ENCODE measurements at places on chromosomes 12 and 14.

GRCh38 chr12:91817517-91817916 lies 328.1 kb downstream of the BTG1 start:
- DNase-seq = no peak

- DNase-seq = no peak
Observed at GRCh38 chr14:51079085-51079484, 15.8 kb downstream of the TRIM9 start.

DNA sequence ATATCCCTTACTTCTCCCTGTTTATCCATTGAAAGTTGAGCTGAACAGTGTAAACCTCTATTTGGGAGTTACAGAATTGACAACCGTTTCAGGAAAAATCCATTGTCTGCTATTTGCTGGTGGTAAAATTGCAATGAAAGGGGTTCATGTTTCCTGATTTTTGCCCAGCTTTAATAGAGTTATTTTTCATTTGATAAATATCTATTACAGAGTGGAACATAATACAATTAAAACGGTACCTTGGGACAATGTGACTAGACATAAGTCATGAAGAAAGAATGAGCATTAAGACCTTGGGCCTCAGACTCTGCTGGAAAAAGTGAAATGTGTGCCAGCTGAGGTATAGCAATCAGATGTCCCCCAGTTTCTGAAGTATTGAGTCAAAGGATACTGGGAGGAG lies 13.1 kb downstream of the PTPRR start:
- no peak for DNase-seq

DNA sequence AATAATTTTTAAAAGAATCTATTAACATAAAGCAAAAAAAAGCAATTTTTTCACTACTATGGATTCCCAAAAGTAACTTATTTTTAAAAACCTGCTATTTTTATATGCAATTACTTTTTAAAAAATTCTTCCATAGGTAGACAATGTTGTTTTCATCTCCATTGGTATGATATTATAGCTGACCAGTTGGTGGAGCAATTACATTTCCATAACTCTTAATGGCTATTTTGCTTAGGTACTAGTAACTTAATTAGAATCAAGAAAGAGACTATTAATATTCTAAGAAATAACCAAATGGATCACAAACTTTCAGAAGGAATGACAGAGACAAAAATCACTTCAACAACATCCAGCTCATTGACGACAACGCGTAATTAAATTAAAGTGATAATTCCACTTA lies 64.7 kb upstream of the PTCSC3 start:
- DNase-seq = no peak

GRCh38 chr14:99133636-99134515 lies 138.1 kb downstream of the BCL11B start:
- DNase-seq = no peak

GRCh38 chr12:102513272-102513671 lies 32.9 kb upstream of the IGF1 start:
- DNase-seq = no peak

DNA sequence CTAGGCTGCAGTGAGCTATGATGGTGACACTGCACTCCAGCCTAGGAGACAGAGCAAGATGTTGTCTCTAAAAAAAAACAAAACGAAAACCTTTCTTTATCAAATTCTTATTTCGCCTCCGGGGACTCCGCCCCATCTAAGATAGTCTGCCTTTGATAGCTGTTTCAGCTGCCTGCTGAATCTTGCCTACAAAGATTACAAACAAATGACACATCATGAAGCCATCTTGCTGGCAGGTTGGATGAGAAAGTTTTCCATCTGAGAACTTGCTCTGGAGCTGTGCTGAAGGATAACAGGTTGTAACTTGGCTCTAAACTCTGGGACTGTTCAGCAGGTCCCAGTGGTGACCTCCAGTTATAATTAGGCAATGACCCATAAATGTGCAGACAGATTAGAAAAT lies 41.8 kb upstream of the AEBP2 start:
- no peak for DNase-seq

DNA sequence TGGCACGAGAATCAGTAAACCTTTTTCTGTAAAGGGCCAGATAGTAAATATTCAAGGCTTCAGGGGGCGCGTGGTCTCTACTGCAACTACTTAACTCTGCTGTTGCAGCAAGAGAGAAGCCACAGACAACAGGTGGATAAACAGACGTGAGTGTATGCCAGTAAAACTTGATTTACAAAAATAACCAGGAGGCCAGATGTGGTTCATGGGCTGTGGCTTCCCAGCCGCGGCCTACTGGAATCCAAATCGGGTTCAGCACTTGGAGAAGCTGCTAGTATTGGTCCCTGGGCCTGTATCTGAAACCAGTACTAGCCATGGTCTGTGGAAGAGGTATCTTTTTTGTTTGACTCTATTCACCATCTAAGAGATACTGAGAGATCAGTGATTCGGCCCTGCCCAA lies 13.3 kb downstream of the PPP2R5C start:
- no peak for DNase-seq

DNA sequence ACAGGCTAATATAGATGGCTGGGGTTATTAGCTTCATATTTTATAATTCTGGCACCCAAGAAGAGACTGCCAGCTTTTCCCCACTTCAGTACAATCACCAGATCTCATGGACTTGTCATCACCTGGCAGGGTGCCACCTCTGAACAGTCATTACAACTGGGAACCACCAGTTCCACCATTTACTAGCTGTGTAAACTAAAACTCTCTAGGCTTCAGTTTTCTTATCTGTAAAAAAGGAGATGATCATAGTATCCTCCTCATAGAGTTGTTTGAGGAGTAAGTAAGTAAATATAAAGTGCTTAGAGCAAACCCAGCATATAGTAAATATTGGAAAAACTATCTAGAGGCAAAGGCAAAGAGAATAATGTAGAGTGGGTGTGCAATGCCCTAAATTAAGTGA lies 19.3 kb downstream of the CPNE8 start:
- no peak for DNase-seq

- no peak for DNase-seq
Observed at GRCh38 chr12:21529456-21529855, 3.4 kb downstream of the SPX start.

- no peak for DNase-seq
Observed at GRCh38 chr14:90287791-90288190, 31.4 kb downstream of the PSMC1 start.

DNA sequence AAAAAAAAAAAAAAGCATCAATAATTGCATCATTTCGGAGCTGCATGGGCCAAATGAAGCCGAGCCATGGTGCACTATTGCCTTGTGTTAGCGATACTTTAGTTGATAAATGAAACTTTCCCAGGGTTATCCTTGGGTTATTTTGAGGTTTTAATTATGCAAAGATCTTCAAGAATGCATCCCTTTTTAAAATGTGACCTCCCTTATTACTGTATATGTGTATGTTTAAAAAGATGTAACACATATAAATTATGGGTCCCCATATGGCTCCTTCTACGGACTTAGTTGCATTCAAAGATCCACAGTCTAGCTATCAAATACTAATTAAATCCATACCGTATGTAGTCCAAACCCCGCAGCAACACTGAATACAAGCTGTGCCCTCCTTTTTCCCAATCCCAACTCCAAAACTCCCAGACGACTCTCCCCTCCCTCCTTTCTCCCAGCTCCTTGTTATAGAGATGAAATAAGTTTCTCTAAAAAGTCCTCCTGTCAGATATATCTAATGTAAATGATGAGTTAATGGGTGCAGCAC lies 129.3 kb upstream of the MAP1LC3B2 start:
- DNase-seq = no peak

- peak; percentile 7 for DNase-seq
Observed at GRCh38 chr12:50201987-50202521, 34.9 kb upstream of the CERS5 start.

GRCh38 chr14:104561124-104561557 lies 18.4 kb upstream of the C14orf180 start:
- peak; percentile 61 for DNase-seq

- no peak for DNase-seq
Observed at GRCh38 chr12:53052419-53053217, 2.8 kb downstream of the TNS2 start.

- no peak for DNase-seq
Observed at GRCh38 chr14:24231263-24232120, 675 bp downstream of the NEDD8 start.

DNA sequence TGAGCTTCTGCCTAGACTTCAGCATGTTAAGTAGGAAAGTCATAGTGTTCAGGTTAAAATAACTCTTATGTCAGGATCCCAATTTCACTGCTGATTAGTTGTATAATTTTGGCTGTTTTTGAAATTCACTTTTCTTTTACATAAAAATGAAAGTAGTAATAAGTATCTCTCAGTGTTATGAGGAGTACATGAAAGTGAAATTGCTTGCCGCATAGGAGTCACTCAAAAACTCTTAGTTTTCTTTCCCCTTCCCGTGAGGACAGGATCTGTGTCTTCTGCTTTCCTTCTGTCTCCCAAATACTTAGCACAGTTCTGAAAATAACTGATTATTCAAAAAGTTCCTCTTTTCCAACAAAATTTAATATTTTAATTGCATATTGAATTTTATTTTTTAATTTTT lies 100.5 kb downstream of the SLC38A4 start:
- DNase-seq = no peak

DNA sequence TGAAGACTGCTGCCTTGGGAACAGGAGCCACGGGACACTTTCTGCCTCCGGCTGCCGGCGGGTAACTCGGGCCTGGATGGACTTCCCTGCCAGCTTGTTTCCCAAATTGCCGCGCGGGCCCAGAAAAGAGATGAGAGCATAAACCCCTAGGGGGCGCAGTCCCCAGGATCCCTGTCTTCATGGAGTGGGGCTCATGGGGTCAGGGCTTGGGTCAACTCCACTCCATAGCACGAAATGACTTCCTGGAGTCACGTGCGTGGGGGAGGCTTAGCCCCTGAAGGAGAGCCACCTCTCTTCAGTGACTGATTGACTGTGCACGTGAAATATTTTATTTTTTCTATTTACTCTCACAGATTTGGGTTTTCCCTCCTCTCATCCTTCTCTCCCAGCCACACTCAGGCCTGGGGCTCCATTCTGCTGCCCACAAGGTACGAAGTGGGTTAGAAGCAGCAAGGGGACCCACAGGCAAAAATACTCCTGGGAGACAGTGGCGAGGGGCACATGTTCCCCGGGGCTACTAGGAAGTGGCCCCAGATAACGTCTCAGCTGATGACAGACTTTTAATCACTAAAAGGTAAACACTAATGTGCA lies 10.0 kb downstream of the PGF start:
- DNase-seq = no peak

DNA sequence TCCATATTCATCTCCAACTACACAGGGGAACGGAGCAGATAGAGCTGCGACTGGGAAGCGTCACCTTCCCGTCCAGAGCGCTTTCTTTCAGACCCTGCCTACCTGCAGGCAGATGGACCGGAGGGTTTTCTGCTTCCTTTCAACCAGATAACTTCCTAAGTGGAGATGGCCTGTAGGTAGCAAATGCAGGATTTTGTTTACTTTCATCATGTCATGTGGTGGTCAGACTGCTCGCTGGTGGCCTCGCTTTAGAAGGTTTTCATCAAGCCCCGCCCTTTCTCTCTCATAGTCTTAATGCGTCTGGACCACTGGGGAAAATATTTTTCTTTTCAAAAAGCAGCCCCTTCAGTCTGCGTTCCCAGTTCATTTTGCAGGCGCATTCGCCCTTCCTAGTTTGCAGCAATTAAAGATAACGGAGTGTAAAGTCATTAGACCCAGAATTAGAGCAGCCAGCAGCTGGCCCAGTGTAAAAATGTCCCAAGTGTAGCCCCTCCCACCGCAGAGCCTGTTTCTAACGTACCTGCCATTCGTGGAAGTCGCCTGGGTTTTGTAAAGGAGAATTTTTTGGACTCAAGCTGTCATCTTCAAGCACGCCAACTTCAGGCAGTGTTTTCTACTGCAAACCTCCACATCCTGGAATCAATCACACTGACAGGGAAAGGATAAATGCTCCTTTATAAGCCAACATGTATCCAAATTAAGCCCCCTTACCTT lies 68.9 kb downstream of the TESC start:
- no peak for DNase-seq

DNA sequence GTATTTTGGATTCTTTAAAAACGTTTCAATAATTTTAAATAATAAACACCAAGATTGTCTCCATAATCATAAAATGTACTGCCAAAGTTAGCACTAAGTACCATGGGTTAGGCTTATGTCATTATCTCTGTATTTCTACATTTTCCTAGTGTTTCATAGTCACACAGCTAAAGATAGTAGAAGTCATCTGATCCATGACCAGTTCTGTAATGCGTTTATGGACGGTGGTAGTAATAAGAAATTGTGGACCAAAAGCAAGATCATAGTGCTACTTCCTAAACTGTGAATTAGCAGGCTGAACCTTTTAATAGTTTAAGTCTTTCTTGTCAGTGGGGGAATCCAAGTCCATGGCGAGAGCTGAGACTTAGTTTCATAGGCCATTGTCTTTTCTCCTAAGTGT lies 142.1 kb downstream of the AKAP6 start:
- DNase-seq = no peak

DNA sequence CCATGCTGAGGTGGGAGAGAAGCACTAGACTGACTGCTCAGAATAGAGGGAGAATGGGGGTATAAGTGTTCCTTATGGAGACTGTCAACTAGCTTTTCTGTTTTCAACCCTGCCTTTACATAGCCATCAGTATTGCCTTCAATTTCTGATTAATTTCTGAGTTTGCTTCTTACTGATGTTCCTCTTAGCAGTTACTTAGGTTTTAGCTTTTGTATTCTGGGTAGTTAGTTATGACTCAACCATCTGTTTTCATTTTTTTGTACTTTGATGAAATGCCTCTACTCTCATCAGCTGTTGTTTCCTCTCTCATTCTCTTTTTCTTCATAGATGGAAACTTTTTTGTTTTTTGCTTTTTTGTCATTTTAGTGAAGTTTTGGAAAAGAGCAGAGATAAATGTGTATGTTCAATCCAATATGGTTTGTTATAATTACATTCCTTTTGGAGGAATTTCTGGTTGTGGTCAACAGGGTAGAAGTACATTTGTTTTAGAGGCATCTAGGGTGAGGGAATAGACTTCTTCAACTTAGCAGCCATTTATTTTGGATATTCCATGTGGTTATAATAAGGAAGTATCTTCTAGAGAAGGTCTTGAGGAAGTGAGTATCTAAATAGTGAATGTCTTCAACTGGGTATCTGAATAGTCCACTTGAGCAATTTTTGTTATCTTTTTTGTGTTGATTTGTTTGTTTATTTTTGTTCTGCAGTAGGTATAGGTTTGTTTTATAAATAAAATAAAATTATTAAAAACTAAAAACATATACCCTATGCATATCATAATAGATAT lies 29.6 kb downstream of the PMCH start:
- no peak for DNase-seq

GRCh38 chr14:56989359-56989758 lies 179.1 kb upstream of the OTX2 start:
- no peak for DNase-seq

GRCh38 chr14:55731881-55732498 lies 152.0 kb downstream of the KTN1 start:
- peak; percentile 6 for DNase-seq

- no peak for DNase-seq
Observed at GRCh38 chr14:77302926-77303325, 17.8 kb downstream of the POMT2 start.

GRCh38 chr14:31867570-31867969 lies 209.5 kb upstream of the ARHGAP5 start:
- no peak for DNase-seq
